ENCODE measurements at places on chromosomes 2 and 18. TPM values are rescaled to one million over a fixed set of nuclear protein-coding genes. Genes with fewer than 3 reads are reported as not detected.

DNA sequence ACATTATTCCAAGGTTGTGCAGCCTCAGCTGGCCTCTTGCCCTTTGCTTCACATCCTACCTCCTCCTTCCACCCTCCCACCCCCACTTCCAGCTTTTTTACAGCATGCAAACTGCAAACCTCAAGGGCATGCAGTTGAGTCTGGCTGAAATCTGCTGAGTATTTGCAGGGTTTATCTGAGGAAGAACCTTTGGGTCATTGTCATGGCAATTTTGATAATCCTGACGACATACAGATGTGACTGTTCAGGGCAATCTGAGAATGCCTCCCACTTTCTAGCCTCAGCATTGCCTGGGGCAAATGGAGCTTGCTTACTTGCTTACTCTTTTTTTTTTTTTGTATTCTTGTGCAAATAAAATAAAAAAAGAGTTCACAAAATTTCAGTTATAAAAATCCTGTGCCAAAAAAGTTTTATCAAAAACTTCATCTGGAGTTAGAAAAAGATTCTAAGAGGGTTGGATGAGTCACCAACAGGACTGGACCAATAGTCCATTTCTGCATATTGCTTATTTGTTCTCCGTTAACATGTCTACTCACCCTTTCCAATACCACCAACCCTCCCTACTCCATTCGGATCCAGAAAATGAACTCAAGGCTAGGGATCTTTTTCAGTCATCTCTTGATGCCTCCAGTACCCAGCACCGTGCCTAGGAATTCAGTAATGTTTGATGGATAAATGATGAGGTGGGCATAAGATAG, 23.6 kb upstream of the LHCGR start:
- H3K4me3 ChIP-seq: no peak overlapping the region
- H3K4me1 ChIP-seq: no peaks in the 10 kb centered on the region
- H3K36me3 ChIP-seq: no peaks in the 10 kb centered on the region
- H3K27me3 ChIP-seq: no peaks in the 10 kb centered on the region

DNA sequence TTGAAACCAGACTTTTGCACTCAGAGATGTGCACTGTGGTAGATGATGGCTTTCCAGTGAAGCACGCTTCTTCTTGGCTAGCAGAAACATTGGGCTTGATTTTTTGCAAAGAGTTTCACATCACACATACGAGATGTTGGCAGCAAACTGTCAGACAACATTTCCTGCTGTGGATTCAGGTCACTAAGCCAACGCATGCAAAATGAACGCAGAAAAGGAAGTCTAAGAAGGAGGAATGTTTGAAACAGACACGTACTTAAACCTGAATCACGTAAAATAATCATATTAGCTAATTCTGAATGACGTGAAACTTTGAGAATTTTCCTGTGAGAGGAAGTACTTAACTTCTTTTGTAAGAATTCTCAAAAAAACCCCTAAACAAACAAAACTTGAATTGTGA, 88.1 kb downstream of the EPB41L3 start:
- H3K27me3 ChIP-seq: no peaks in the 10 kb centered on the region
- H3K4me3 ChIP-seq: no peak overlapping the region
- H3K27ac ChIP-seq: no peak overlapping the region
- no peaks in the 10 kb centered on the region for H3K36me3 ChIP-seq
- no peak for DNase-seq

GRCh38 chr2:155747531-155747930, 585.0 kb downstream of the NR4A2 start:
- DNase-seq: no peak
- H3K36me3 ChIP-seq: no peaks in the 10 kb centered on the region
- no peaks in the 10 kb centered on the region for H3K27me3 ChIP-seq

- H3K36me3 ChIP-seq: no peaks in the 10 kb centered on the region
- no peak overlapping the region for H3K4me3 ChIP-seq
Measured at GRCh38 chr2:119219873-119220272, 3.8 kb upstream of the STEAP3 start.

GRCh38 chr2:25410370-25410769, 68.6 kb upstream of the DNMT3A start:
- no peaks in the 10 kb centered on the region for H3K27me3 ChIP-seq
- DNase-seq: no peak
- H3K4me1 ChIP-seq: peaks cover 21% of the 10 kb centered on the region
- no peak overlapping the region for H3K27ac ChIP-seq
- H3K36me3 ChIP-seq: no peaks in the 10 kb centered on the region

GRCh38 chr2:216002101-216002678, 11.2 kb downstream of the MREG start:
- no peak for DNase-seq
- no peak overlapping the region for H3K4me3 ChIP-seq
- no peaks in the 10 kb centered on the region for H3K4me1 ChIP-seq
- no peak overlapping the region for H3K27ac ChIP-seq
- H3K36me3 ChIP-seq: no peaks in the 10 kb centered on the region

DNA sequence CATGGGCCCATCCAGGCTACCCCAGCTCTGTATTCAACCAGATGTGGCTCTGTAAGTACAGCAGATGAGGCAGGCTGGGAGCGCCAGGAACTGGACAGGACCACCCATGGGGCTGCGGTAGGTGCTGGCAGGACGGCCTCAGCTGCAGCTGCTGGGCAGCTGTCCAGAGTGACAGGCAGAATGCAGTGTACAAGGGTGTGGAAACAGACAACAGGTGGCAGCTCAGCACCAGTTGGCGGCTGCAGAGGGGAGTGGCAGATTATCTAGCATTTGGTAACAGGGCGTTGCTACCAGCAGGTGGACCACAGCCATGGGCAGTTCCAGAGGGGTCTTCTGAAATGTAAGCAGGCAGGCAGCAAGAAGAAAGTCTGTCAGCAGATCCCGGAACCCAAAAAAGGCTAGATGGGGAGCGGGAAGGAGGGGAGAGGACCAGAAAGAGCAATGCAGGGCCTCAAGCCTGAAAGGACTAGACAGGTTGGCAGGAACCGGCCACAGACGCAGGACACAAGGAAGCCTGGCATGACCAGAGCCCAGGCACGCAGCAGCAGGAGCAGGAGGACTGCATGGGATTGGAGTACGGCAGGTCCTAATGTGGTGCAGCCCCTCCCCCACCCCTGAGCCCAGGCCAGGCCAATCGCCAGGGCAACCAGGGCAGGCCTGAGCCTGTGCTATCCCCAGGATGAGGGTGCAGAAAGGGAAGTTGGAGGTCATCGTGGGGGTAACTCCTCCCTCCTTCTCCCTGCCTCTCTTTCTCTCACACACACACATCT, 24.7 kb downstream of the PKDCC start:
- H3K4me3 ChIP-seq: no peak overlapping the region
- H3K4me1 ChIP-seq: peaks cover 11% of the 10 kb centered on the region
- DNase-seq: no peak
- H3K27ac ChIP-seq: no peak overlapping the region
- no peaks in the 10 kb centered on the region for H3K36me3 ChIP-seq

The PAIP2B gene
- 32.9 TPM for total RNA-seq

The XIRP2 gene
- not detected for total RNA-seq

The DCC gene
- total RNA-seq: 0.33 TPM

The BOLL gene
- not detected for total RNA-seq

The ACVR1C gene
- total RNA-seq: 6.6 TPM

The OSR1 gene
- 5.3 TPM for total RNA-seq
